ENCODE measurements at places on chromosomes 2 and 18.

- H3K27ac ChIP-seq, result no peak overlapping the region
- peaks cover 2% of the 10 kb centered on the region for H3K27me3 ChIP-seq
- H3K36me3 ChIP-seq, result no peaks in the 10 kb centered on the region
- H3K4me1 ChIP-seq, result peaks cover 7% of the 10 kb centered on the region
- no peak for DNase-seq
- no peak overlapping the region for H3K4me3 ChIP-seq
These were observed 306.5 kb upstream of the NRP2 start for GRCh38 chr2:205375461-205376448.

DNA sequence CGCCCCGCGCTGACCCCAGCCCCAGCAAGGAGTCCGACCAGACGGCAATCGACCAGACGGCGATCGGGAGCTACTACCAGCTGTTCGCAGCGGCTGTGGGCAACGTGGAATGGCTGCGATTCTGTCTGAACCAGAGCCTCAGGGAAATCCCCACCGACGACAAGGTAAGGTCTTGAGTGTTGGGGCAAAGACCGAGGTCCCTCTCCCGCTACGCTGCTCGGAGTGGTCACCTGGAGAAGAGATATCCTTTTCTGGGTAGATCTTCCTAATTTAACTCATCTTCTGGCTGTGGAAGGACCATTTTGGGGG lies 704 bp downstream of the ANKRD53 start:
- H3K27me3 ChIP-seq, result no peaks in the 10 kb centered on the region
- peaks cover 14% of the 10 kb centered on the region for H3K4me1 ChIP-seq
- H3K4me3 ChIP-seq, result no peak overlapping the region
- DNase-seq, result no peak
- no peak overlapping the region for H3K27ac ChIP-seq

DNA sequence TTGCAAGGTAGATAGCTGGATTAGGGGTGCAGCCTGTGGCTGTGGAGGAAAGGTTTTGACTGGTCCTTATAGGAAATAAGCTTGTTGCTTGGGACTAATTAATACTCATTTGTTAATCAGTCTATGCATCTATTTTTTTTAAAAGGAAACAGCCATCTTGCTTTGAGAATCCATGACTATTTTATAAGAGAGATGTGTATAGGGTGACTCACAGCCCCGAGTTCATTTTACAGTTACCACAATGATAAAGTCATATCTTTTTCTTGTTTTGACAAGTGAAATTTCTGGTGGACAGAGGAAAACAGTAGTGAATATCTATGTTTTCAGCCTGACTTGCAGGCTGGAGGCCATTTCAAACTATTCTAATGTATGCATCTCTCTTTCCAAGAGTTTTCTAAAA lies 193.5 kb upstream of the CCDC68 start:
- H3K4me1 ChIP-seq, result no peaks in the 10 kb centered on the region
- no peaks in the 10 kb centered on the region for H3K27me3 ChIP-seq
- no peak overlapping the region for H3K27ac ChIP-seq
- no peaks in the 10 kb centered on the region for H3K36me3 ChIP-seq
- DNase-seq, result no peak

- no peaks in the 10 kb centered on the region for H3K27me3 ChIP-seq
- no peaks in the 10 kb centered on the region for H3K36me3 ChIP-seq
- no peak for DNase-seq
- no peaks in the 10 kb centered on the region for H3K4me1 ChIP-seq
- H3K4me3 ChIP-seq, result no peak overlapping the region
These were observed 409.9 kb upstream of the NRXN1 start for GRCh38 chr2:51441786-51442185.

DNA sequence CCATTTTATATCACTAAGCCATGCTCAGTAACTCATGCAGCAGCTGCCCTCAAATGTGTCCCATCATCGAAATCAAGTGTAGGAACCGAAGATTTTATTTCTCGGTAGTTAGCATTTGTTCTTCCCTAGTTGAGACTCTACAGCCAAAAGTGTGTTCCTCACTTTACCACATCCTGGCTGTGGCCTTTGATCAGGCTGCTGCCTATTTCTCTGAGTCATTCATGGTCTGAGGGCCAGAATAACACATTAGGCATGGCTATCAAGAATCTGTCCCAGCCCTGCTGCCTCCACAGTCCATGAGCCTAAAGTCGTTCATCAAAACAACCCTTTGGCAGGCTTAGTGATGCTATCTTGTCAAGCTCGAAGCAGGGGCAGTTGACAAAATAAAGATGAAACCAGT lies 300.1 kb downstream of the TDRD15 start:
- no peaks in the 10 kb centered on the region for H3K27me3 ChIP-seq
- H3K36me3 ChIP-seq, result no peaks in the 10 kb centered on the region
- no peak overlapping the region for H3K27ac ChIP-seq
- H3K4me1 ChIP-seq, result peaks cover 3% of the 10 kb centered on the region

DNA sequence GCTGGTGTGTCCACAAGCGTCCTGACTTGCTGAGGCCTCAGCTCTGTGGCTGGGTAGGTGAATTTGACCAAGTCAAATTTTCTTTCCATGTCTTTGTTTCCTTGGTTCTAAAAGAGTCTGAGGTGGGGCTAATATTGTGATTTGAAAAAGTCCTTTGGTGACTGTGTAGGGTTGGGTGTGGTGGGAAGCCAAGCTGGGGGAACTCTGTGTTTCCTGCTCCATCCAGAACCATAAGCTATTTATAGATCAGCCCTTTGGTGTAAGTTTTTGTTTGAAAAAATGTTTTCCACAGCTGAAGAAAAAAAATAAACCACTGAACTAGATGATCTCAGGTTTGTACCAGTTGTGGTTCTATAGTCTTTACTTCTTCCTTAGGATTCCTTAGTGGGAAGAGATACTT lies 462.7 kb downstream of the TGIF1 start:
- no peak for DNase-seq
- H3K27me3 ChIP-seq, result peaks cover 2% of the 10 kb centered on the region
- H3K4me3 ChIP-seq, result no peak overlapping the region
- no peaks in the 10 kb centered on the region for H3K36me3 ChIP-seq

DNA sequence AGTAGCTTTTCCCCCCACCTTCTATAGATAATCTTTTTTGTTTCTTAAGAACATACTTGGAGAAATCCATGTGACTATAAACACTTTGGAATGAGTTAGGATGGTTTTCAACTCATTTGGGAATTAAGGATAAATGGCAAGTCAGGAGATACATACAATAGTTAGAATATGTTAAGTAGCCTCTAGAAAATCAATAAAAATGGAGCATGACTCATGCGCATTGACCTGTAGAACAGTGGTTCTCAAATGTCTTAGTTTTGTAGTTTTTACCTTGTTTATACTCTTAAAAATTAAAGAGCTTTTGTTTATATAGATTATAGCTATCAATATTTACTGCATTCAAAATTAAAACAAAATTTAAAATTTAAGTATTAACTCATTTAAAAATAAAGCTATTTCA lies 24.7 kb downstream of the NUP35 start:
- no peaks in the 10 kb centered on the region for H3K4me1 ChIP-seq
- no peak for DNase-seq

GRCh38 chr2:196260546-196260945 lies 89.2 kb upstream of the STK17B start:
- DNase-seq, result no peak
- H3K36me3 ChIP-seq, result no peaks in the 10 kb centered on the region

Data from T-helper 2 cell treated with Interferon-gamma antibody and Interleukin-4, amounts not matched to agents 5 μg/mL and 100 μg/mL, for 36 hours (primary cell).